AG04450 (cell line): ENCODE measurements at places on chromosomes 3 and 15.

DNA sequence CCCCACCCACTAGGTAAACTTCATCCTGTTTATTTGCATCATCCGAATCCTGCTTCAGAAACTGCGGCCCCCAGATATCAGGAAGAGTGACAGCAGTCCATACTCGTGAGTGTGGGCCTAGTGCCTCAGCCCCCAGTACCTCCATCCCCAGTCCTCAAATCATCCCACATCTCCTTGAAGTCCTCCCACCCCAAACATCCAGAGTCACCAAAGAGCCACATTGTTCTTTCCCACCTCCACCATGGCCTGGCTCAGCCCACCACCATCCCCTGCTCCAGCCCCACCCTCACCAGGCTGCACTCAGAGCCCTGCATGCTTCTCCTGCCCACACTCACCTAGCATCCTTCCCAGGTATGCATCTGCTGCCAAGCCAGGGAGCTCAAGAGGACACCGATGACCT is 29.8 kb downstream of the VIPR1 start:
- DNase-seq, result no peak

DNA sequence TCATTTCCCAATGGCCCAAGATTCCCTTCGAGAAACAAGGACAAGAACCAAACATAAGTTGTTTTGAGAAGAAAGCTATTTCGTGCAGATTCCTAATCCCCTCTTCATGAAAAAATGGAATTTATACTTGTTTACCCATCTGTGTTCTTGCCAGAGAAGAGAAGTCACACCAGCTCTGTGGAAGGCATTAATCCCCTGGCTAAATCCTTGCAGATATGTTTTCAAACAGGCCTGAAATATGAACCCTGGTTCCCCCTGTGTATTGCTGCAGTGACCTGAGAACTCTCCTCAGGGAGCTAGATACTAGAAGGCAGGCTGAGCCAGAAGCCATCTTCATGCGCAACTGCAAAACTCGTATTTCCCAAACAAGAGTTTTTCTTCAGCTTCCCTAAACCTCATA is 337.7 kb downstream of the NEK10 start:
- DNase-seq, result no peak

- peak; percentile 64 for DNase-seq
These were observed 93.7 kb upstream of the RBMS3 start for GRCh38 chr3:29186982-29187725.

- no peak for DNase-seq
These were observed 45.0 kb upstream of the FSTL1 start for GRCh38 chr3:120495809-120496208.

DNA sequence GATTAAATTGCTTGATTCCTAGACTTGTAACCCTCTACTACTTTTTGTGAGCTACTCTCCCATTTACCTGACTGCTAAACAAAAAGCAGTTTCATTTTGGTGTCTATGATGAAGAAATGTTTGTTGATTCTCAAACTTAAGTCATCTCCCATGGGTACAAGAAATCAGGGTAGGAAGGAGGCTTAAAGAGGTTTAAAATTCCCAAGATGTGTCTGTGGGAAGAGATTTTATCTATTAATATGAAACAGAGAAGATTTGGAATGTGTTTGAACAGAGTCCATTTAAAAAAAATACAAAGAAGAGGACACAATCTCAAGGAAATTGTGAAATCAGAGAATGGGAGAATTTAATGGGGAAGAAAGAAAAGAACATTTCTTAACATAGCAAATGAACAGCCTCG is 14.8 kb downstream of the P3H2 start:
- DNase-seq, result no peak

GRCh38 chr3:39302178-39302577 is 22.3 kb upstream of the CX3CR1 start:
- DNase-seq, result no peak

DNA sequence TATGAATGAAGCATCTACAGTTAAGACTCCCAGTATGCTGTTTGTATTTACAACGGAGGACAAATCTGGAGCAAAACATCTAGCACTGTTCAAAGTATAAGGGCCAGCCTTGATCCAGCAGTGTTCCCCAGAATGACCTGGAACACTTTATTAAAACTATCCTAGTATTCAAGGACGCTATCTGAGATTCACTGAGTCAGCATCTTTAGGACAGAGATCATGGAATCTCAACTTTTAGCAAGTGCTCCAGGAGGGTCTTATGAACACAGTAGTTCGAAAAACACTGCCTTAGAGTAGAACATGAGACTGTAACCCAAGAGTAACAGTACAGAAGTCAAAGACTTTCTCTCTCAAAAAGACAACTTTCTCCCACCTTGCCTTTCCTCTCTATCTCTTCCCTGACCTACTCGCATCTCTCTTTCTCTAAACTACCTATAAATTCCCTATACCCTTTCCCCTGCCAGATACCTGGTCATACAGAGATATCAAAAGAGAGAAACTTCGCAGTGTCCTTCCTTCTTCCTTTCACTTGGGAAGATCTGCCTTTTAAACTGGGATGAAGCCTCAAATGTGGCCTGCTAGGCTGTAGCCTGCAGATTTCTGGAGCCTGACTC is 43.8 kb downstream of the AAGAB start:
- no peak for DNase-seq

DNA sequence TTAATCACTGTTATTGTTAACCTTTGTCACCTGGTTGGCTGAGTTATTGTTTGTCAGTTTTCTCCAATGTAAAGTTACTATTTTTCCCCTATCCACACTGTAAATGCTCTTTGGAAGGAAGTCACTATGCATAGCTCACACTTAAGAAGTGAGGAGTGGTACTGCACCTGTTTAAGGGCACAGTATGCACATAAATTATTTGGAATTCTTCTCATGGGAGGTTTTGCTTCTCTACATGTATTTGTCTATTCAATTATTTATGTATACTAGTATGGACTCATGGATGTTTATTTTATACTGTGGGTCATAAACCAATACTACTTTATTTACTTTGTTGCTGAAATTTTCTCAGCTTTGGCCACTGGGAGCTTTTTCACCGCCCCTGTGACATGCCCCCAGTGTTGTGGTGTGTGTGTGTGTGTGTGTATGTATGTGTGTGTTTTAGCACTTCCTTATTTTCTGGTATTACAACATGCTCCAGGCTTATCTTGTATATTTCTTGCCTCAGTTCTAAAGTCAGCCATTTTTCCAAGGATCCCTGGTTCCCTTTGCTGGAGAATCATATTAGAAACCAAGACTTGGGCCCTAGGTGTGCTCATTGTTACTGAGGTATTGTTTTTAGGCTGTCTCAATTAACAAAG is 290.5 kb downstream of the KBTBD8 start:
- no peak for DNase-seq

DNA sequence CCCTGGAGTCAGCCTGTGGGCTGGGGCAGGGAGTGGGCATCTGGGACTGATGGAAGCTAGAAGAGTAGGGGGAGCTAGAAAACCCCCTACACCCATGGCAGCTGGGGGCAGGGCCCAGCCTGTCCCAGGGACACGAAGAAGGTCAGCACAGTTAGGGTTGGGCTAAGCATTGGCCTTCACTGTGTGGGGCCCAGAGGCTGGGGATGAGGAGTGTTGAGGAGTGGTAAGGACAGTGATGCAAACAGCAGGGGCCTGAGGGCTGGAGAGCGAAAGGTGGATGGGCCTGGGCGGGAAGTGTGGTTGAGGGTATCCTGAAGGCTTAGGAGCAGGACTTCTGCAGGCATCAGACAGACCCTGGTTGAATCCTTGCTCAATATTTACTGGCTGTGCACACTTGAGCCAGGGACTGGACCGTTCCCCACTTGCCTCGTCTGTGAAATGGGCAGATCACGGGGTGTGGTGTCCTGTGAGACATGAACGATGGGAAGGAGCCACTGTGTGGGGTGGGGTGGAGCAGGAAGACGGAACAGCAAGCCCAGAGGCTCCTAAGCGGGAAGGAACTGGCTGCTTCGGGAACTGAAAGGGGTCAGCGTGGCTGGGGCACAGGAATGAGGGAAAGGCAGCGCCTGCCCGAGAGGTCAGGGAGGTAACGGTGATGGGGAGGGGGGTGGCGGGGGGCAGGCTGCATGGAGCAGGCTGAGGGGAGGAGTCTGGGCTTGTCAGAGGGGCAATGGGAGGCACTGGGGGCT is 7.3 kb downstream of the PRKCD start:
- no peak for DNase-seq

DNA sequence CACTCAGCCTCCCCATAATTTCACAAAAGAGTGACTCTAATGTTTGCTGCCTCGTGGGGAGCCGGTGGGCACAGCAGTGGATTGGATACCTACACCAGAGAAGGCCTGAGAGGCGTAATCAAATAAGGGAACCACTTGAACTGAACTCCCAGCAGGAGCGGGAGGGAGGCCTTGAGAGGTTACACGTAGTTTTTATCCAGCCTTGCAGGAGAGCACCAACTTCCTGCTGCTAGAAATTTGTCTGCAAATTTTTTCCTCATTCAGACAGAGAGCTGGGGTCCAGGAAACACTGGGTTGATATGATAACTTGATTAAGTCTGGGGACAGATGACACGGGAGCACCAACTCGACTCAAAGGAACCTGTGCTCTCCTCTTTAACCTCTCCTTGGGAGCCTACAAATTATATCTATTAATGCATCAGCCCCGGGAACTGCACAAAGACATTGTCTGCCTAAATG is 69.8 kb downstream of the HES1 start:
- DNase-seq, result no peak

DNA sequence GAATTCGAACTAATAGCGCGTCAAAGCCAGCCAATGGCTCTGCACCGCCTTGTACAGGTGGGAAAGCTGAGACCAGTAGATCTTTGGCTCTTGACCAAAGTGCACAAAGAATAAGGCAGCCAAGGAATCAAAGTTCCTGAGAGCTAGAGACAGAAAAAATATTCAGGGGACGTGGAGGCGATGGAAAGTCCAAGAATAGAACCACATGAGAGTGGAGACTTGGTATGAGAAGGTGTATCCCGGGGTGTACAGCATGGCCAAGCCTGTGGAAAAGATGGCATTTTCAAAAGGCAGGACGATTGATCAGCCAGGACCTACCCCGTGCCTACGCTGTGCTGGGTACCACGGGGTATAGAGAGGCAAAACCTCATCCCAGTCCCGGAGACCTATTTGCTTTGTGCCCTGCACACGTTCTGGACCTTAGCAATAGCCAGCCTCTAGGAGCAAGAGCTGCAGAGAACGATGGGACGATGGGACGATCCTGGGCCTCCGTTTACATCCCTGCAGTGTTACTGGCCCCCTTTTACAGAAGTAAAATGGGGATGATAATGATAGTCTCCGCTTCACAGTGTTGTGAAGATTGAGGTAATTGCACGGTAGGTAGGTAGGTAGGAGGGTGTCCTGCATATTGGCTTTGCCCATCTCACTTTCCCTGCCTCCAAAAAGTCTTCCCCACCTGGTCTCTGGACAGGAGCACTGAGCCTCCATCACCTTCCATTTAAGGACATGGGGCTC is 583 bp upstream of the RBSN start:
- no peak for DNase-seq

DNA sequence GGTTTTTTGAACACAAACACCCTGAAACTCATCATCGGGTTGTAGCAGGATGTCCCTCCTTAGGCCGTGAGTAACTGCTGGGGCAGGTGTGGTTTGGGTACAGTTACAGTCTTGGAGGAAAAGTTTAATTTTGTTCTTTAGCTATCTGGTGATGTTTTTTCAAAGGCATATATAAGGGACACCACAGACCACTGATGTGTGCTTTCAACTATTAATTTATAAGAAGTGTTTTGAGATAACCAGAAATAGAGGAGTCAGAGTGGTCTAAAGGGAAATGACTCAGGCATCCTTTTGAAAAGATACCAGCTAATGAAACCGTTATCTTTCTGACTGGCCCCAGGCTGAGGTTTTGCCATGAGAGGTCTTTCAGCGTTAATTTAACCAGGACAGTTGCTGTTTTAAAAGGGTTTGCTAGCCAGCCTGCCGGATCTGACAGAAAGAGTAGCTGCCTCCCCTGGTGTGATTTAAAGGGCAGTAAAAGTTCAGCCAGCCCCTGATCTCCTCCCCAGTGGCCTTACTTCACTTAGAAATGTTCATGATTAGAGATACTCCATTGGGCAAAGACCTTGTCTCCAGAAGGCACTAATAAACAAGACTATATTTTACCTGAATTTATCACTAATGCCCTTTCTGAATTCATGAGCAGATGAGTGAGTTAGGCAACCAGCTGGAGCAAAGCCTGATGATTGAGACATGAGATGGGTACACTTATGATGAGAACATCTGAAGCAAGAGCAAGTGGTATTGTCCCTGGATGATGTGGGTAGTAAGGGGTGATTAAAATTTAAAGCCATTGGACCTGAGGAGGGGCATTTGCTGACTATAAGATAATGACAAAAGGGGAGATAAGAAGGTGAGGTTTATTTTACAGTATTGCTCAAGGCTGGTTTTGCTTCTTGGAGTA is 482.5 kb upstream of the TBL1XR1 start:
- DNase-seq, result no peak

DNA sequence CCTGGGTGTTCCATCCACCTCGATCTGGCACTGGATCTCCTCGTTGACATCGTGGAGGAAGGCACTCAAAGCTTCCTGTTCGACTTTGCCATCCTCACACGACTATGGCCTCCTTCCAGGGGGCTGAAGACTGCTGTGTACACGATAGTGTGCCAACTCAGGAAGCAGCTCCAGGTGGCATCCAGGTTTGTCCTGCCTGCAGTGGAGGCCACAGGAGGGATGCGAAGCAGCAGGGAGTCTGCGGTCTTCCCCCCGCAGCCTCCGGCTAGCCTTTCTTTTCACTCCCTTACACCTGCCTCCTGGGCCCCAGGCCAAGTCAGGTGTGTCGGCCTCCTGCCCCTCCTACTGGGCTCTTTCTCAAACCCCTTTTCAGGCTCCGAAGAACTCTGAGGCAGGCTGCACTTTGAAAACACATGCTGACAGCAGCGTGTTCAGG is 32.2 kb downstream of the SYNM start:
- DNase-seq, result no peak

DNA sequence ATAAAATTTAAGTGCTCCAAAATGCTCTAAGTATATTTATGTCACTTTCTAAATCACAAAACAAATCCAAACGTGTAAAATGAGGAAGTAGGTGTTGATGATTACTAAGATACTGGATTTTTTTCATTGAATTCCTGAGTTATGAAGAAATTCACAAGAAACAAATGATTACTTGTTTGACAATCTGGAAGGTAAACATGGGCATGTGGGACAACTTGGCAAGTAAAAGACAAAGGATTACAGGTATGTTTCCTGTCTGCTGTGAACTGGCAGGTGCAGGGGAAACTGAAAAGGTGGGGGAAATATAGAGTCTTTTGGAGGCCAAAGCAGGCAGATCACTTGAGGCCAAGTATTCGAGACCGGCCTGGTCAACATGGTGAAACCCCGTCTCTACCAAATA is 252.7 kb upstream of the AZI2 start:
- no peak for DNase-seq
